ENCODE measurements at places on chromosomes 7 and 10.

GRCh38 chr7:121301446-121302213 lies 27.2 kb upstream of the WNT16 start:
- no peak for DNase-seq

- no peak for DNase-seq
Measured at GRCh38 chr10:70657041-70657440, 15.3 kb upstream of the ADAMTS14 start.

DNA sequence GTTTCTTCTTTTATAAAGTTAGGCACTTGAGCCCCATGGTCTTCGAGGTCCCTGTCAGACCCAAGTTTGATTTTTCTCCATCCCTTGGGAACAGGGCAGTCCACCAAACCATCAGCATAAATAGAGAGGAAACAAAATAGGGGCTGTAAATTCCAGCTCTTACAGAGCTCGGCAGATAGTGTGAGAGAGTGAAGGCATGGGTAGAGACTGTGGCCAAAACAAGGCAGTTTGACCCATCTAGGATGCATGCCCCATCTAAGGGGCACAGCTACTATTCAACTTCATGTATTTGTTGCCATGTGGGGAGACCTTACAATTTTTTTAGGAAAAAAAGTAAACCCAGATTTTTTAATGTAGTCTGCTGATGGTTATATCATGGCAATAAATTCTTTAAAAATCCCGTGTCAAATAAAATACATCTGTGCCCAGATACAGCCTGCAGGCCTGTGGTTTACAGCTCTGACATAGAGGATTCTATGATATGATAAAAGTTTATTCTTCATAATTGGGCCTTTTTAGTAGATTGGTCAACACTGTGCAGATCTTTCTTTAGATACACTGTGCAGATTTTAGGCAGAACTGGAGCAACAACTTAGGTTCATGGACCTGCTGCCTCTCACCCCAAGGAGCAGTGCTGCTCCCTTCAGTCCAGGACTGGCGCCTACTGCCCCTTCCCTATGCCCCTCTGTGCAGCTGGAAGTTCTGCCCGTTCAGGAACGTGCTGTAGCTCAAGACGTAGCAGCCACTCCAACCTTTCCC lies 5.3 kb downstream of the PPP1R3C start:
- DNase-seq: no peak

- peak; percentile 16 for DNase-seq
Measured at GRCh38 chr10:48608279-48608681, 3.4 kb upstream of the ARHGAP22 start.

DNA sequence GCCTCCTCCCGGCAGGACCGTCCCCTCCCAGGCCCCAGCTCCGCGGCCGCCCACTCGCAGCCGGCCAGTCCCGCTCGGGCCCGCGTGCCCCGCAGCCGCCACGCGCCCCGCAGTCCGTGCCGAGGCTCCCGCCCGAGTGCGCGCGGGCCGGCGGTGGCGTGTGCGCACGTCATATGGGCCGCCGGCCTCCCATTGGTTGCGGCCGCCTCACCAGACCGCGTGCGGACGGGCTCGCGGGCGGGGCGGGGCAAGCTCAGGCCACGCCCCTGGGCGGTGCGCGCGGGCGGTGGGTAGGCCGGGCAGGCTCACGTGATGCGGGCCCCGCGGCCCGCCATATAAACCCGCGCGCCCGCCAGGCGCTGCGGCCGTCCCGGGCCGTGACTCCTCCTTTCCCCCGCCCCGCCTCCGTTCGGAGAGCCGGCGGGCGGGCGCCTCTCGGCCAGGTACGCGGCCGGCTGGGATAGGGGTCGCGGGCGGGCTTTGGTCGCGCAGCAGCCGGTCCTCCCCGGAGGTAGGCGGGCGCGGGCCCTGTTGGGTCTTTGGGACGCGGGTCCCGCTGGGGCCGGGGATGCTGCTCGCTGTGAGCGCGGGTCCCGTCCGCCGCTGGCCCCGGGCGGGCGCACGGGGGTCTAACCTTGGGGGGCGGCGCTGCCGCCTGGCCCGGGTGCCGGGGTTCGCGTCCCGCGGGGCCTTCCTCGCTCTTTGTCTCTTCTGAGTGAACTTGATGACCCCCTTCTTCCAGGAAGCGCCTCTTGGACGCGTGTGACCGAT lies at the start of gene INSIG1:
TSS of gene INSIG1 (plus strand) at position 362 of the 771 bp plus-strand sequence. CDS start at position 770, 408 bp downstream.
- DNase-seq: peak; percentile 91

- no peak for DNase-seq
Measured at GRCh38 chr7:155489862-155490696, 32.1 kb downstream of the EN2 start.

- peak; percentile 41 for DNase-seq
Measured at GRCh38 chr7:99928994-99929729, at the start of gene GJC3. Gene GJC3 (minus strand): TSS chr7:99929620. CDS start chr7:99929620, 0 bp downstream.

- no peak for DNase-seq
Measured at GRCh38 chr7:1873857-1874589, 203.9 kb downstream of the ELFN1 start.

- no peak for DNase-seq
Measured at GRCh38 chr7:44280636-44280992, 44.8 kb downstream of the CAMK2B start.

- DNase-seq: no peak
Measured at GRCh38 chr7:39094731-39095130, 117.0 kb downstream of the POU6F2 start.

- DNase-seq: no peak
Measured at GRCh38 chr7:115406219-115406618, 484.3 kb downstream of the MDFIC start.

DNA sequence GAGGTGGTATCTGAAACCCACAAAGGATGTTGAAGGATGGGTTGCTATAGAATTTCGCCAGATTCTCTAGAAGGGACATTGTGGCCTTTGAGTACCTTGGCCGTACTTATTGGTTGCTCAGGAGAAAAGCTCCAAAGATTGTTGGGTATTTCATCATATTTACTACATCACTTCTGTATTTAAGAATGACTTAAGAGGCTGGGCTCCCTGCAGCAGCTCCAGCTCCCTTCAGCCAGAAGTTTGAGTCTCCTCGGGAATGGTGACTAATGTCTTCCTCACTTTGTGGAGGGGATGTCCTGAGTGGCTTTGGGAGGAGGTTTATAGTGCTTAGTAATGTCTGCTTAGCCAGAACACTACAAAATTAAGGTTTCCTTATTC lies 18.1 kb downstream of the MINDY4 start:
- no peak for DNase-seq

- no peak for DNase-seq
Measured at GRCh38 chr10:81978238-81978637, 103.2 kb downstream of the NRG3 start.

- no peak for DNase-seq
Measured at GRCh38 chr7:30926313-30926712, 14.7 kb downstream of the AQP1 start.

DNA sequence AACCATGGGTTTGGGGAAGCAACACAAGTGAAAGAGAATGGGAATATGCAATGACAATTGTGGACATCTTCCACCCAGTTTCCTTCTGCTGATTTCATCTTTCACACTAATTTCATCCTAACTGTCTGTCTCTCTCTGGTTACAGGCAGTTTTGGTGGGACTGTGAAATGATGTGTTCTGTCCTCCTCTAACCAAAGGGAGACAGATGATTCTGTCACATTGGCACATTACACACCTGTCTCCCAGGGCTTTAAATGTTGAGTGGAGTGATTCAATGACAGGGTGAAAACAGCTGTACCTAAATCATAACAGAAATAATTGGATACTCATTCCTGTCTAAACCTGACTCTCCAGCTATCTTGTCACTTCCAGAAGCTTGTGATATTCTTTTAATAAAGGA lies 60.0 kb downstream of the DGKB start:
- no peak for DNase-seq

GRCh38 chr10:115879372-115880089 lies 393.5 kb downstream of the GFRA1 start:
- no peak for DNase-seq

DNA sequence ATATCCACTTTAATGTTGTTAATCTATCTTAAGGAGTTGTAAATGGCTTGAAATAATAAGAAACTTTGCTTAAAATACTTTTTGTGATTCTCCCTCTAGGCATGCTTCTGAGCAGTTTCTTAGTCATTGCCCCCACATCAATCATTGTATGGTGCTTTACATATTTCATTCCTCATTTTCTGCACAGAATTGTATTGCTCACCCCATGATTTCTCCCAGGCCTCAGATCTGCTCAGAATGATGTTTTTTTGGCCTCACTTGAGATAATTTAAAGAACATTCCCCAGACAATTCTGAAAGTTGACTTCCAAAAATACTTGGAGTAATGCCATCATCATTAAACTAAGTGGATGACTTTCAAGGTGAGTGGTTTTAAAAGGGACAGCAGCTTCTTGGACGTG lies 82.1 kb upstream of the PRPS1L1 start:
- no peak for DNase-seq

GRCh38 chr10:42475168-42476098 lies 162.9 kb downstream of the ZNF33B start:
- no peak for DNase-seq

DNA sequence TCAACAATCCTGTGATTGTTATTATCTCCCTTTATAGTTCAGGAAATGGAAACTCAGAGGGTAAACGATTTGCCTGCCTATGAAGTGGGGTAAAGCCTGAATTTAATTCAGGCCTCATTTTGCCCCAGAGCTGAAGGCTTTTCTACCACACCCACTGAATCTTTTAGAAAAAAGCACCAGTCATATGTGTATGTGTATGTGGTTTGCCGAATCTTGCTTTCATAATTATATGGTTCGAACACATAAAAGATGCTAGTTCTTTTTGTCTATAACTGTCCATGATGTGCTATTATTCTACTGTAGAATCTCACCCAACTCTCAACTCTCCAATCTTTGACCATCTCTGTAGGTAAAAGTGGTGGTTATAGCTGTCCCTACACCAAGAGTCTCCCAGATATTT lies 83.6 kb downstream of the MYOF start:
- DNase-seq: no peak

- no peak for DNase-seq
Measured at GRCh38 chr7:96300502-96300901, 21.4 kb downstream of the SLC25A13 start.

DNA sequence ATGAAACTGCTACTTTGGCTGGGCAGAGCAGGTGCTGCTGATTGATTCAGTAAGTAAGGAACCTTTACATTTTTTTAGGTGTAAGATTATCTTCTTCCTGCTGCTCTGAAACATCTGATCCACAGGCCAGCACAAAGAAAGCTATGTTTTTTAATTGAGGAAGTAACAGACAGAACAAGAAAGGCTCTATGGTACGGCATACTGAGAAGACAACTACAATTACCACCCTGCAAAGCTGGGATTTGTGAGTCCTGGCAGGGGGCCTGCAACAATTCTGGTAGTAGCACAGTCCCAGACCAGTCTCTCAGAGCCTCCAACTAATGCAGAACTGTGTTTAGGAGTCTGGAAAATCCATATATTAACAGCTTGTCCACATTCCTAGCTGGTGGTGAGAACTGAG lies 103.0 kb upstream of the LRRTM3 start:
- DNase-seq: no peak
